ENCODE measurements at places on chromosomes 11 and 22. TPM values are rescaled to one million over a fixed set of nuclear protein-coding genes. Genes with fewer than 3 reads are reported as not detected.
A peak's percentile ranks its signal among the peaks of the same experiment; 100 is the strongest.

GRCh38 chr11:116660011-116660410, 112.8 kb downstream of the BUD13 start:
- peak; percentile 41 for DNase-seq

- DNase-seq, result no peak
Measured at GRCh38 chr11:86418106-86418505, 43.4 kb downstream of the CCDC81 start.

Gene CHST1
- total RNA-seq, result 3.3 TPM

- DNase-seq, result no peak
Measured at GRCh38 chr11:24225501-24225900, 271.4 kb upstream of the LUZP2 start.

DNA sequence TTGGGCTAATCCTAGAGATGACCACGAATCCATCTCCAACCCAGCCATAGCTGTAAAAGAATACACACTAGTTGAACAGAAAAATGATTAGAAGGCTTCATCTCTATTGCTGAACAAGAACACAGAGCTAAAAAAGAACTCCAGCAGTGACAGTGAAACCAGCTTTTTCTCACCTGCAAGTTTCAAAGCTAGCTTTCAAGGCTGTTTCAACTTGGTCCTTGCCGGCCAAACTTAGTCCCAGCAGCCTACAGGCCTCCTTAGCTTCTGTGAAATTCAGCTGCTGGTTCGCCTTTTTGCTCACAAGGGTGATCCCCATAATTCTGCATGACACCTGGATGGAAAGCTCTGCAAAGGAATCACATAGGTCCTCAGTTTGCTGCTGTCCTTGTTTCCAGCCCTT, 4.4 kb downstream of the LYVE1 start:
- no peak for DNase-seq

DNA sequence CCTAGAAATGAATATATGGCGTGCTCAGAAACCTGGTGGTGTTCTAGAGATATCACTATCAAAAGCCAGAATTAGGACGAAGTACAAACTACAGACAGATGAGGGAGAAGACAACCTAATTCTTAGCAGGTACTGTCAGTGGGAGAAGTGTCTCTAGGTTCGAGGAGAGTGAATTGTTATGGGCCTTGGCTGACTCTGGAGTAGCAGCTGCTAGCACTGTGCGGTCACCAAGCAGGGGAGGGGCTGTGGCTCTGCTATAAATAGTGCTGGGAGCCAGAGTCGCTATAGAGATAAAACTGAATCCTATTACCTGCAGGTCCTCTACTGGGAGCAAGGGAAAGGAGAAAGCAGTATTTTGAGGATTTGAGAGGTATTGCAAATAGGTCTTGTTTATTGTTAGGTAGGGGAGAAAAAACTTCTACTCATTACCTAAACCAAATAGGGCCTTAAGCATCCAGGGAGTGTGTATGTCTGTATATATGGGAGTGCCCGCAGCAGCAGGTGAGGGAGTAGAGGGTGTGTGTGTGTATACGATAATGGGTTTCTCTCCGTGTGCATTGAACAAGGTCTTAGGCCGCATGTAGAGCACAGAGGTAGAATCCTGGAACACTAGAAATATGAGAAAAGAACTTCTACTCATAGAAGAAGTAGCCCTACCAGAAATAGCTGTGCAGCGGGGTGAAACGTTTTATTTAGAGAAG, 2.2 kb downstream of the MADD start:
- peak; percentile 12 for DNase-seq

- no peak for DNase-seq
Measured at GRCh38 chr11:129733384-129733783, 82.3 kb upstream of the TMEM45B start.

- peak; percentile 90 for DNase-seq
Measured at GRCh38 chr11:86483940-86484794, 109.5 kb downstream of the CCDC81 start.

Gene KRTAP5-2
- not detected for total RNA-seq

DNA sequence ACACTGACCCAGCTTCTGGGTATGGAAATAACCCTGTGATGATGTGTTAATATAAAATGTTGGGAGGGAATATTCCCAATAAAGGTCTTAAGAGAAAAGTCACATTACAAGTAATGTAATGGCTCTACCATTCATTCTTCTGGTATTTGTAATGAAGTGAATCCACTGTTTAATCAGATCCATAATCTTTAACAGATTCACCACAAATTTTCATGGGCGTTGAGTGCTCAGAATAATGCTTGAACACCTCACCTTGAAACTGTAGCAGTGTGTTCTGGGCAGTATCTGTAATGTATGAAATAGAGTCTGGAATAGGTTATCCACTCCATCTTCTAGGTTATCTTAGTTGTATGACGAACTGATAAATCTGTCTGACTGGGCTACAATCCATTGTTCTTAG, 26.6 kb upstream of the CRTAM start:
- DNase-seq, result no peak

Gene ACR
- 2.6 TPM for total RNA-seq

Gene PLEKHA7
- total RNA-seq, result 10.7 TPM

DNA sequence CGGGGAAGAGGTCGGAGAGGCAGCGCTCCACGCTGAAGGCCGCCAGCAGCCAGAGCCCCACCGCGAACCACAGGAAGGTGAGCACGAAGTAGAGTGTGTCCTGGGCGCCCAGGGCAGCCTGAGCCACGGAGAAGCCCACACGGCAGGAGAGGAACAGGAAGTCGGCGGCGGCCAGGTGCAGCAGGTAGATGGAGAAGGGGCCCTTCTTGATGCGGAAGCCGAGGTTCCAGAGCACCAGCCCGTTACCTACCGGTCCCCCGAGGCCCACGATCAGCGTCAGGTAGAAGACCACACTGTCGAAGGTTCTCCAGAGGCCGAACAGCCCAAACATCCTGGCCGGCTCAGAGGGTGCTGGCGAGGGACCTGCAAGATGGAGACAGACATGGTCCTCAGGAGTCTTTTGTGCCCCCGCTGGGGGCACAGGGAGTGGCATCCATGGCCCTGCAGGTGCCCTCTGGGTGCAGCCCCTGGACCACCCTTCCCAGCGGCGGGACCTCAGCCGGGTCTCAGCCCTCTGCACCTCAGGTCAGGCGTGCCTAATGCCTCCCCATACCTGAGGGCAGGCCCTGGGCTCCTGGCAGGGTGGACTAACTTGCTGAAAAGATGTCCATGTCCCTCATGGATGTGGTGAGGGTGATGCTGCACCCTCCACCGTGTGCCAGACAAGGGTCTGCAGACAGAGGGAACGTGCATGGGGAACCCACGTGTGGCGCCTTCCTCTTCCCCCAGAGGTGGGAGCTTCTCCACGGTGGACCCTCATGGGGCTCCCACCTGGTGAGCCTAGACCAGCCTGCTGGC, at the start of gene MRGPRG:
MRGPRG (minus strand) TSS at position 331 of the 798 bp plus-strand sequence; CDS start at position 331, 0 bp downstream.
- peak; percentile 72 for DNase-seq

DNA sequence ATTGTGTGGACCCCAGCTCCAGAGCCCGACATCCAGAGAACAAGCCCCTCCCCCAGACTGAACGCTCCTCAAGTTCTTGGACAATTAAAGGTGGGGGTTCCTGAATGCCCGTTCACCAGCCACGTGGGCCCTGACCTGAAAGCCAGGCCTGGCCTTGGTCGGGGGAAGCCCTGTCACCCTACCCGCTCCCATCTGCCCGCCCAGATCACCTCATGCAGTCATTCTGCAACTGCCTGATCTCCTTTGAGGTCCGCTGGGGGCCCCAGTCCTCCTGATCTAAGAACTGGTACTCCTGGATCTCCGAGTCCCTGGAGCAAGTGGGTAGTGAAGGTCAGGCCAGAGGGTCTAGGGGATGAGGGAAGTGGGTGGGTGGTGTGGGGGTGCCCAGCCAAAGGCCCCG, 9.1 kb upstream of the NAALADL1 start:
- no peak for DNase-seq

DNA sequence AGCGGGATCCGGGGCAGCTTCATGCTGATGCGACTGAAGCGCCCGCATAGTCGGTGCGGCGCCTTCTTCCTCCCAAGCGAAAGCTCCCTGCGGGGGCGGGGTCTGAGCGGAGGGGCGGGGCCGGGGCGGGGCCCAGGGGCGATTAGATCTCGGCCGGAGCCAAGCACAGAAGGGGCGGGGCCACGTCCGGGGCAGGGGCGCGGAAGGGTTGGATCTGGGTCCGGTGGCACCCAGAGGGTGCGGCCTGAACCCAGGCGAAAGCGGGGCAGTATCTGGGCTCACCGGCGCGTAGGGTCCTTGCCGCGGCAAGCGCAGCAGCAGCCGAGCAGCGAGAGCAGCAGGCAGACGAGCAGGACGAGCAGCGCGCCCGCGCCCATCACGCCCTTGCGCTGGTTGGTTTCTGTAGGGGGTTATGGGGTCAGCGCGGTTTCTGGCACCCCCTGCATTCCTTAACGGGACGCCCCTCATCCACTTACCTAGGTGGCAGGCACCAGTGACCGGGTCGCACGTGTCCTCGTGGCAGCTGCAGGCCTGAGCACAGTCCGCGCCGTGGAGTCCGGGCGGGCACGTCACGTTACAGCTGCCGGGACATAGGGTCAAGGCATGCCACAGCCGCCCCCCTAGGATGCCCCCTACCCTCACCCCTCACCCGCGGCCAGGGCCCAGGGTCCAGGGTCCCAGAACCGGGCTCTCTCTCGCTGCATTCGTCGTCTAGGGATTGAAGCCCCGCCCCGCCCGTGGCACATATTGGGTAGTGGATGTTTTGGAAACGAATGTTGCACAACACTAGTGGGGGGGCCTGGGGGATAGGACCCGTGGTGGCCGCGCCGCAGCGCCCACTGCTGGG, 8.1 kb downstream of the SCARF2 start:
- DNase-seq, result peak; percentile 86

DNA sequence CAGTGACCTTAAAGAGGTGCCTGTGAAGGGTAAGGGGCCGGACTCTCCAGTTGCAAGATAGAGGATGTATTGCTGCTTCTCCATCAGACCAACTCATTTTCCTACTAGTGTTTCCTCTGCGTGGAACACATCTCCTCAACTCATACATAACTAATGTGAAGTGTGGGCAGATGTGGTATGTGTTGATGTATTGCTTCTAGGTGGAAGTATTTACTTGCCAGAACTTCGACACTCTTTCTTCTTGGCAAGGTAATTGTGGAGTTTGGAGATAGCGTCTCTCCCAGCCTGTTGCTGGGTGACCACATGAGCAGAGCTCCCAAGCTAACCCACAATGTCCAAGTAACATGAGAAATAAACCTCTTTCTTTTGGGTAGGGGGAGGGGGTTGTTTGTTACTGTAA, 456.9 kb downstream of the DYNC2H1 start:
- no peak for DNase-seq

DNA sequence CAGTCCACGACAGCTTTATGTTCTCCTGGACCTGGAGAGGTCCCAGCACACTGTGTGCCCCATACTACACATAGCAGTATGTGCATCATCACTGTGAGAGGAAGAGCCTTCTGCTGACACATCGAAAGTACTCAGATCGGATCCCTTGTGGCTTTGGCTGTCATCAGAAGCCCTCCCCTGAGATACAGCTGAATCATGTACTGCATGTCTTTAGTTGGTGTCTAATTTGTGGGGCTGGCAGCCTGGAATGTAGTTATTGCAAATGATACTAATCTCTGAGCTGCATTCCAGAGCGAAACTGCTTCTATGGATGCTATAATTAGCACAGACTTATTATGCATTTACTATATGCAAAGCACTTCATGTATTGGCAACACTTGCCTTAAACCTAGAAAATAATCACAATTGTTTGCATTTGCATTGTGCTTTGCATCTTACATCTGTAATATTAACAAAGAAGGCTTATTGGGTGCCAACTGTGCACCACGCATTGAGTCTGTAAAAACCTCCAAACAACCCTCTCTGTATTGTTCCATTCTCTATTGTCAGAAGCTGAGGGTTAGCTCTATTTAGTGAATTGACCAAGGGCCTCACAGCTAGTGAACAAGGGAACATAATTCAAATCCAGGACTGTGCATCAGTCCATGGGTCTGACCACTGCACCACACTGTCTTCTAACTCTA, 89.2 kb upstream of the CRTAM start:
- DNase-seq, result no peak

GRCh38 chr11:94782446-94782845, 14.3 kb downstream of the AMOTL1 start:
- DNase-seq, result no peak

DNA sequence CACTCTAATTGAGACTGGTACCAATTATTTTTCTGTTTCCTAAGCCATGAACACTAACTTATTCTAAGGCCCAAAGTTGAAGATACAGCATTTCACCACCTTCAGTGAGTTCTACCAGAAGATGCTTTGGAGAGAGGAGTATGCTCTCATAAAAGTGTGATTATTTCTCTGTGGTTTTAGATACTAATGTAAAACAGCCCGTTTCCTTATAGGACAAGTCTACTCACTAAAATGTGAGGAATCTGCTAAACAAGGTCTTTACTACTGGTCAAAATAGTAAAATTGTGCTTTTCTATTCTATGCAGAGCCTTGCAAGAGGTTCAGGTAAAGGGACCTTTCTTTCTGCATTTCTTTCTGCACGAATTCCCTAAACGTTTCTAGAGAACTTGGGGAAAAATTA, 2.4 kb downstream of the LGR4 start:
- no peak for DNase-seq

DNA sequence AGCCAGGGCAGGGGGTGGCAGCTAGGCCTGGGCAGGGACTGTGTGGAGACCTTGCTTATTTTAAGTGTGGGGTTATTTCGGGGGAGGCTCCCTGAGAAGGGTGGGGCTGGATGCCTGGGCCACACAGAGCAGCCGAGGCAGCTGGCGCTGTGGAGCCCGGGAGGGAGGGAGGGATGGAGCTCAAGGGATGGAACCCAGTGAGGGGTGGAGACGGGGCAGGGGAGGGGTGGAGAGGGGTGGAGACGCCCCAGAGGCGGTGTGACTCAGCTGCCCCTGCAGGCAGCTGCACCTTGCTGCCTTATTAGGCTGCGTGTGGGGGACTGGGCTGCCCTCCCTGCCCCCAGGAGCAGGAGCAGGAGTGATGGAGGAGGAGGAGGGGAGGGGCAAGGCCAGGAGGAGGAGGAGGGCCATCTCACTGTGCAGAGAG, 9.8 kb upstream of the TSSC4 start:
- no peak for DNase-seq

GRCh38 chr22:35631597-35631996, 14.5 kb upstream of the MB start:
- peak; percentile 78 for DNase-seq

DNA sequence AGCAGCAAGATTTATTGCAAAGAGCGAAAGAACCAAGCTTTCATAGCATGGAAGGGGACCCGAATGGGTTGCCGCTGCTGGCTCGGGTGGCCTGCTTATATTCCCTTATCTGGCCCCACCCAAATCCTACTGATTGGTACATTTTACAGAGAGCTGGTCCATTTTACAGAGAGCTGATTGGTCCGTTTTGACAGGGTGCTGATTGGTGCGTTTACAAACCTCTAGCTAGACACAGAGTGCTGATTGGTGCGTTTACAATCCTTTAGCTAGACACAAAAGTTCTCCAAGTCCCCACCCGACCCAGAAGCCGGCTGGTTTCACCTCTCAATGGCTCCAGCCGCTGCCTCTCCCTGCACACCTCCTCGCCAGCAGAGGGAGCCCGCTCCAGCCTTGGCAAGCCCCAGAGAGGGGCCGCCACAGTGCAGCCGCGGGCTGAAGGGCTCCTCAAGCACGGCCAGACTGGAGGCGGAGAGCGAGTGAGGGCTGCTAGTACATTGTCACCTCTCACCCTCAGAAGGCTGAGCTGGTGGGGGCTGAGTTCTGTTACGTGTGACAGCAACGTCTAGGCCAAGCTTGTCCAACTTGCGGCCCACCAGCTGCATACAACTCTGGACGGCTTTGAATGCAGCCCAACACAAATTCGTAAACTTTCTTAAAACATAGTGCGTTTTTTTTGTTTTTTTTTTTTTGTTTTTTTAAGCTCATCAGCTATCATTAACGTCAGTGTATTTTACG, 8.7 kb downstream of the PTH start:
- peak; percentile 88 for DNase-seq

GRCh38 chr11:43585877-43586608, 94.5 kb upstream of the HSD17B12 start:
- no peak for DNase-seq

Gene FOLR2
- total RNA-seq, result 16.2 TPM

Gene WBP2NL
- 1.1 TPM for total RNA-seq

Measured in posterior vena cava (tissue), 2 donors.